Activated gamma-delta T cell treated with anti-CD3 and anti-CD28 coated beads, Interleukin-2, amount 50 U/mL, for 16 hours (primary cell): ENCODE measurements at places on chromosomes 2 and 18.

- no peak for DNase-seq
These were observed 649 bp upstream of the CLIP4 start for GRCh38 chr2:29114586-29114945.

- no peak for DNase-seq
These were observed 55.9 kb upstream of the FSHR start for GRCh38 chr2:49210191-49210590.

DNA sequence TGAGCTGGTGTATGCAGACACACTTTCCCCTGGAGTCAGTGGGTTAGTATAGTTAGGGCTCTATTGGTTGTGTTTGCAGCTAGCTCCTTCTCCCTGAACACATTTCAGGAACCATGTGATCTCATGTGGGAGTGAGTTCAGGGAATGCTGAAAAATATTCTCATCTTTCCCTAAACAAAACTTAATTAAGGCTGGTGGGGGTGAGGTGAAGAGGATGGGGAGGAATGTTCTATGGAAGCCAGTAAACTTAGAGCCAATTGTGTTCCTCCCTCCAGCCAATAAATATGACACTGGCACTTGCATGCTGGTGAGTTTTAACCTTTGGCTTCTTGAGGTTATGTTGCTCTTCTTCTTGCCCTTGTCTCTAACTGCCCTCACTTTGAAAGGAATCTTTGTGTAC is 952 bp downstream of the MGAT5 start:
- no peak for DNase-seq

- DNase-seq = no peak
These were observed 20.0 kb upstream of the MTCL1 start for GRCh38 chr18:8685141-8685913.

DNA sequence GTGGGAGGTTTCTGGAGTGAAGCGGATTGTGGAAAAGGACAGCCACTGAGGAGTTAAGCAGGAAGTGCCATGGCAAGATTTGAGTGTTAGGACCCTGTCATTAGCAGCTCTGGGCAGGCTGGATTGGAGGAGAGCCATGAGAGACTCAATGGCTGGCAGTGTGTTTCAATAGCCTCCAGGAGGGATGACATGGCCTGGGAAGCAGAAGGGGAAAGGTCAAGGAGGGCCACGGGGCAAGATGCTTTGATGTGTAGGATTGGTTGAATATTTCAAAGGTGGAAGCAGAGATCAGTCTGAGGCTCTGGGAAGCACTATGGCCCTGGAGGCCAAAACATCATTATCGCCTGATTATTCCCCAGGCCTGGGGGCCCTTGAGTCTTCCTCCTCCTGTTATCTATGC is 229.0 kb upstream of the HS6ST1 start:
- DNase-seq = no peak

DNA sequence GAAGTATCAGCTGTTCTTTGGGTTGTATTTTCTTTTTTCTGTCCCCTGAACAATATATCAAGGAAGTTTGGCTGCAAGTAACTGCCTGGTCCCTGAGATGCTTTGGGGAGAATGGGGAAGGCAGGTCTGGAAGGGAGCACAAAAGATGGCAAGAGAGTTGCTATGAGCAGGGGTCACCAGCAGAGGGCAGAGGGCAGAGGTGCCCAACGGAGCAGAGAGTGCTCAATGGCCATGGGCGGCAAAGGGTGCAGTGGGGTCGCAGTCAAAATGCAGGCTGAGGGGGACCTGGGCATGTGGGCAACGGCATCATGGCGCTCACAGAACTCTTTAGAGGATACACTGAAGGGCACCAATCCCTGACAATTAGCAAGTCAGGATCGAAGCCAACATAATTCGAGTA is 107.7 kb upstream of the ATP8B1 start:
- no peak for DNase-seq

DNA sequence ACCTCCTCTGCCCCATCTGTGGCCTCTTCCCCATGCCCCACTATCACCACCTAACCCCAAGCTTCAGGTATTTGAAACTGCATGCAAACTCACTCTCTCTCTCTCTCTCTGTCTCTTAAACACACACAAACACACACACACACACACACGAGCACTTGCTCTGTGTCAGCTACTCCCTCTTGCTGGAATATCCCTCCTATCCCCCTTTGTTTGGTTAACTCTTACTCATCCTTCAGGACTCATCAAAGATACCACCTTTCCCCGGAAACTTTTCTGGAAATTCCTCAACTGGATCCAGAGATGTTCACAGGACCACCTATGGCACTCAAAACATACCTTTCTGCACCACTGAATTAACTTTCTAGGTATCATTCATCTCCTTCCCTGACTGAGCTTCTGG is 222.8 kb upstream of the TMEM200C start:
- no peak for DNase-seq

GRCh38 chr18:189254-189653 is 30.9 kb downstream of the USP14 start:
- DNase-seq = no peak

- no peak for DNase-seq
These were observed 27.6 kb upstream of the FANCL start for GRCh38 chr2:58268685-58269084.

DNA sequence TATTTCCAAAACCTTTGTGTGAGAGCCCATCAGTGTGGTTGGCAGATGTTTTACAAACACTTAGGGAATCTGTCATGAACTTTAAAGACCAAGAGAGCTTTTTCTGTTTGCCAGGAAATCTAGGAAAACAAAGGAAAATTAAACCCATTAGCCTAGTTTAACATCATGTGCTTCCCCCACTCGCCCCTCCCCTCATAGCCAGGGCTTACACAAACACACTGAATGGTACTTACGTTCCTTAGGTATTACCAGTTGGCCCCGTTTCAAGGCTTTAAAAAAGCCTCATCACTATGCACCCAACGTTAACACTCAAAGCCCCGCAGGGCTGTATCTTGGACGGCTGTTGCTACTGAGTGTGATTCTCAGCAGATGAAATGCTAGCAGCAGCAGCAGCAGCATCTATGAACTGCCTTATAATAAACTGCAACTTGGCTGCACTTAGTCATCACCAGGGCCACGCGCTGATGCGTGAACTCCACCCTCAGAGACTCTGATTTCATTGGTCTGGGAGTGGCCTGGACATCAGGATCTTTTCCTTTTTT is 20.1 kb upstream of the TTC39C start:
- no peak for DNase-seq

DNA sequence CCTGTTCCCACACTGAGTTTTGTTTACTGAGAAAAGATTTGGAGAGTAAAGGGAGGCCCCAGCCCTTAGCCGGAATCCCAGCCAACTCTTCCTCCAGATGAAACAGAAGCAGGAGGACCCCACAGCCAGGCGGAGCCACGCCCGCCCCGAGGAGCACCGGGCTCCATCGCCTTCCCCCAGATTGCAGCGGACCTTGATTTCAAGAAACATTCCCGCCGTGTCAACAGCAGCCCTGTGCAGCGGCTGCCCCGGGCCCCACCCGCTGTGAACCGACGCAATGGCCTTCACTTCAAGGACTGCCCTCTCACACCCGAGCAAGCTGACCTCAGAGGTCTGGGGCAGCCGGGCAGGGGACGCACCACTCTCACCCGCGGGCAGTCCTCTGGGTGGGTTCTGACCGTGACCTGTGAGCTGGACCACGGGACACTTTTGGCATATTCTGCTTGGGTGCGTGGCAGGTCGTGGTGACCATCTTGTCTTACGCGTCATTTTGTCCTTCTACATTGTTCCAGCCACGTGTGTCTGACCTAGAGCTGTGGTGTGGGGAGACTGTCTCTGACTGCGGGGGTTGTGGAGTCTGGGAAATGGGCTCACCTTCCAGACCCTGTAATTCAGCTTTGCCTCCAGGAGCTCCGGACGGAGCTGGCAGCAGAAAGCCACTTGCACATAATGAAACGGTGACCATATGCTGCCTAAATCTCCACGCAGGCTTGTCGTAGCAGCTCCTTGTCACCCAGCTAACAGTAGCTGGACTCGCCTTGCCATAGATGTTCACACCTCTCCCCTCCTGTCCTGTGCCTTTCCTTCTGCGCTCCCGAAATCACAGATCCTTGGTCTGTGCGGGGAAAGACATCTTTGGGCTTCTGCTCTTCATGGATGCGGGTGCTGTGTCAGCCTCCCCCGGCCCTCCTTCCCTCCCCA is 32.0 kb upstream of the INHBB start:
- no peak for DNase-seq

- DNase-seq = no peak
These were observed 98.7 kb downstream of the COL6A3 start for GRCh38 chr2:237315170-237315828.

- no peak for DNase-seq
These were observed 25.3 kb downstream of the CROCC2 start for GRCh38 chr2:240931319-240931949.

- DNase-seq = no peak
These were observed 256.4 kb downstream of the SS18 start for GRCh38 chr18:25834061-25834460.

DNA sequence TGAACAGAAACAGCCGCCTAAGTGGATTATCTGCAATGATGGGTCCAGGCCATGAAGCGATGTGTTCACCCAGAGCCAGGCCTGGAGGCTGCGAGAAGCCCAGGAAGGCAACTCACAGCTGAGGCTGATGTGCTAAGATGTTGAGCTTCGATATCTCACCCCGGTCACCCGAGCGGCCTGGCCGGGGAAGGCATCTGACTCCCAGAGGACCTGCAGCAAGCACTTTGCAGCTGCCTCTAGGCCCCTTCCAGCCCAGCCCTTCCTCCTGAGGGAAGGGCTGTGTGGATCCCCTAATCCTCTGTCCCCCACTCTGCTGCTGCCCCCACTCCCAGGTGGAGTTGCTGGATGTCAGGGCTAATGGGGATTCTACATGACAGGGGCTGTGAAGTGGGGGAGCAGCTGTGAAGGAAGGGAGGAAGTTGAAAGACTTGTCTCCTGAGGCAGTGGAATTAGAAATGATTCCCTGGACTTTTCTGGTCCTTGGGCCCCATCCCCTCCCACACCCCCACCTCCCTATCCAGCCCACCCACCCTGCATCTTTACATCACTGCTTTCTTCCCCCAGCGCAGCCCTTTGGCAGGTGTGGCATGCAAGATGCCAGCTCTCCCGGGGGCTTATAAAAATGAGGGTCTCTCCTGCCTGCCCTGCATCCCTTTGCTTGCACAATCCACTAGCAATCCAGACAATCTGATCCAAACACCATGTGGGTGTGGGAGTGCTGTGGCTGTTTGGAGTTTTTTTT is 4.3 kb downstream of the ATP6V1B1 start:
- DNase-seq = no peak

DNA sequence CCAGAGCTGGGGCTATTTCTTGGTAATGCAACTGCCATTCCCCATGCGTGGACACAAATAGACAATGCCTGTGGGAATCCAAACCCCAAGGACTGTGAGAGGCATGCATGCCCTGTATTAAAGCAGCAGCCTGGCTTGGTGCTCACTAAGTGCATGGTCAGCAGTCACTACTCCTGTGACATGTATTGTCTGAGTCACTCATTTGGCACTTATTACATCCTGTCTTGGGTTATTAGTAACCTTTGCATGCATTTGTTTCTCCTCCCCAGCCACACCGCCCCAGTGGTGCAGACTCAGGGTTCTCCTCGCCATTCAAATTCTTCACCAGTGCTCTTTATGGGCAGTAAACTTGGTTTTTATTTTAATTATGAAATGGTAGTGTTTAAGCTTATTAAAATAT is 30.2 kb downstream of the PRKCE start:
- no peak for DNase-seq

GRCh38 chr2:107553539-107553938 is 273.2 kb upstream of the RGPD4 start:
- no peak for DNase-seq

DNA sequence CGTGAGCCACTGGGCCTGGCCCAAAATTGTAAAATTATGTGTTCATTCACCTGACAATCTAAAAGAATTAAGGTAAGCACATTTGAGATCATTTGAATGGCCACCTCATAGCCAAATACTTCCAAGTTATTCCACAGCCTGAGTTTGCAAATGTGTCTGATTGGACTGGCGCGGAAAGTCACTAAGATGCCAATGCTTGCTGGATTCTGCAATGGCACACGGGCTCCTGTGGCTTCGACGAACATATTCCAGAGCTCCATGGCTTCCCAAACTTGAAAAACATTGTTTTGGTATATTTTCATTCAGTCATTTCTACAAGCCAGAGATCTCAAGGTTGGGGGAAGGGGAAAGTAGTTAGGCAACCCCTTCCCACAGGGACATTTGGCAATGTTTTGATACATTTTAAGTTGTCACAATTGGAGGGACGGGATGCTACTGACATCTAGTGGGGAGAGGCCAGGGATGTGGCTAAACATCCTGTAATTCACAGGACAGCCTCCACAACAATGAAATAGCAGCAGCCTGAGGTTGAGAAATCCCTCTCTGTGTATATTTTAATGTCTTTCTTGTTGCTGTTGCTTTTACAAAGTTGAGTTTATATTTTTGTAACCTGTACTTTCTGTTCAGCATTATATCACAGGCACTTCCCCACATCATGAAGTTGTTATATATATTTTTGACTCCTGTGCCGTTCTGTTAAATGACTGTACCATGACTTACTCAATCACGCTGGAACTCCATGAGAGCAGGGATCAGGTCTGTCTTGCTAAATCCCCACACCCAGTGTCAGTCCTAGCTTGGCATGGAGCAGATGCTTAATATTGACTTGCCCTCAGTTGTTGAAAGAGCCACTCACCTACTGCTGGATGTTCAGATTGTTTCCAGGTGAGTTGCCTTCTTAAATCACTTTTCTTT is 56.9 kb downstream of the COL4A4 start:
- no peak for DNase-seq

DNA sequence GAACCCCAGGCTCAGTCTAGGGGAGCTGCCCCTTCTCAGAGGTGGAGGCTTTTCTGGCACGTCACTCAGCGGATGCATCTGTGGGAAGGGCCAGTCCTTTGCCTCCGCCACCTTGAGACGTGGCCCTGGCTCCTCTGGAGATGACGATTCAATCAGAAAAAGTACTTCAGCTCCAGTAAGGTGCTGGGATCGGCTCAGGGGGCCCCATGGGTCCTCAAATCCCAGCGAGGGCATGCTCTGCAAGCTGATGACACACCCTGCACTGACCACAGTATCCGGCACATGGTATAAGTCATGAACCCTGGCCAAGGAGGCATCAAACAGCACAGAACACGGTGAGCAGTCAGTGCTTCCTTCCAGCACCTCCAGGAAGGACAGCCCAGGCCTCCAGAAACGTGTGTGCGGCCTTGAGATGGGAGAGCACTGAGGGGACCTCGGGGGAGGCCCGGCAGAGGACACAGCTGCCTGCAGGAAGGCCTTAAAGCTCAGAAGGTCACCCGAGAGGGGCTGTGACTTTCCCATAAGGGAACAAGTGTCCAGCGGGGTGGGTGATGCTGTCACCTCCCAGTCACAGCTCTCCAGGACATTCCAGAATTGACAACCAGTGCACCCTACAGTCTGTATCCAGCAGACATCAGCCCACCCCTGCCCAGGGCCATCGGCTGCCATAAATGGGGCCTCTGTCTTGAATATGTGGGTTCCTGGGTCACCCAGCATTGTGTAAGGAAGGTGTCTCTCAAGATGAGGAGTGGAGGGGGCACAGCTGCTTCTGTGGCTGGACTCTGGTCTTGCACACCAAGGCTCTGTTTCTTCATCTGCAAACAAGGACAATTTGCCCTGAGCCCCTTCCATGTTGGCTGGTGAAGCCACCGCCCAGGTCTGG is 205.8 kb downstream of the NDUFA10 start:
- no peak for DNase-seq
